ENCODE measurements at places on chromosomes 3 and 15.

DNA sequence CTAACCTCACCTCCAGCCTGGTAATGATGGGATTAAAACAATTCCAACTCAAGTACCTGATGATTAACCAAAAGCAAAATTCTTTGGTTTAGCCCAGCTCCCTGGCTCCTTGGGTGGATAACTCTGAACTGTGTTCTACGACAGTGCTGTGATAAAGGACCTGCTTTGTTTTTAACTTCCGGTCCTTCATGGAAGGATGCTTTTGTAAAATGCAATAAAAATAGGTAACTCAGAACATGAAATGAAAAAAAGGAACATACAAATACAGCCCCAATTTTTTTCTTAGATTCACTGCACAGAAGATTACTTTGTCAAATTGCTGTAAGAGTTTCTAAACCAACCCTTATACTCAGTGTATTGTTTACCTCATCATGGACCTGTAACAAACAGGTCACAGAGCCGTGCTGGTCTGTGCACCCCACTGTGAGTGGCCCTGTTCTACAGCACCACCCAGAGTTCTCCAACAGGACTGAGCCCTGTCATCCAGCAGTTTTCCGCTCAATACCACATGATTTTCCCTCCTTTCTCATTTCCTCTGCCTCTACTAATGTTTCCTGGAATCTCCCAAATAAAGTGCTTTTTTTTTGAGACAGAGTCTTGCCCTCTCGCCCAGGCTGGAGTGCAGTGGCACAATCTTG, 4.9 kb upstream of the PCYT1A start:
- DNase-seq: no peak

DNA sequence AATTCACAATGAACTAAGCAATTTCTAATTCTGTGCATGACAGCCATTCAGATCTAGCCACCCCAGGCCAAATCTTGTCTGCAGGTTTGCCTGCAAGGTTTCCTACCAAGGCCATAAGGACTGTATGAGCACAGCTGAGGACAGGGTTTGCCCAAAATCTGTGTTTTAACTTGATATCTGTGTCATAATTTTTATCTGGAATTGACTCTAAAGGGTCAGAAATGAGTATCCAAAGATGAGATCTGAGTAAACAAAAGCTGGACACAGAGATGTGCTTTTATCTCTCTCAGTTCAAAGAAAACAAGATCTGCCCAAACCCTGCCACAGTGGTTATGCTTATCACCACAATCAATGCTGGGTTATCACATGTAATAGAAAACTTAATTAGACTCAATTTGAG, 154.6 kb upstream of the COL8A1 start:
- no peak for DNase-seq

- no peak for DNase-seq
These were observed 73.1 kb upstream of the PRTG start for GRCh38 chr15:55816017-55816416.

DNA sequence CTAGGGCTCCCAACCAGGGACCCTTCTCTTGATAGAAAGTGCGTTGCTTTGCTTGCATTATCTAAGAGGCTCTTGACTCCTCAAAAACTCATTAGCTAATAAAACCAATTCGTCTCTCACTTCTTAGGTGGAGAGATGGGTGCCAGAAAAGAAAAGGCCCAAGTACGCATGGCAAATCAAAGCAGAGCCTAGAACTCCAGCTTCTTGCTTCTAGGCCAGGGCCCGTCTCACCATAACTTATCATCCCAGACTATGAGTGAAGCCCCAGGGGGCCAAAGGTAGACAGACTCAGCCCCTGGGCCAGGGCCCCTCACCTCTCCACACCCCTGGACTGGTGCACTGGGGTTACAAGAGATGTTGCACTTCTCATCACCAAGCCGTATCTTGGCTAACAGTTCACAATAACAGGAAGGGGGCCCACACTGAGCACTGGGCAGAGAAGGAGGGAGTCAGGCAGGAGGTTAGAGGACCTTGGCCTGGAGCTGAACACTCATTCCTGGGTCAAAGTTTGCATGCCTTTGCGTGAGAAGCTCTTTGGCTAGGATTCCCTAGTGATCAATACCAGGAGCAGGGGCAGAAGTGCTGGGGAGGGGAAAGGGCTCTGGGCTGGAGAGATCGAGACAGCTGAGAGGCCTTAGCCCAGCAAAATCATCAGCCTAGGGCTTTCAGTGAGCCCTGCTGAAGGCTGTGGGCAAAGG, 5.4 kb upstream of the CYP1A1 start:
- DNase-seq: no peak

DNA sequence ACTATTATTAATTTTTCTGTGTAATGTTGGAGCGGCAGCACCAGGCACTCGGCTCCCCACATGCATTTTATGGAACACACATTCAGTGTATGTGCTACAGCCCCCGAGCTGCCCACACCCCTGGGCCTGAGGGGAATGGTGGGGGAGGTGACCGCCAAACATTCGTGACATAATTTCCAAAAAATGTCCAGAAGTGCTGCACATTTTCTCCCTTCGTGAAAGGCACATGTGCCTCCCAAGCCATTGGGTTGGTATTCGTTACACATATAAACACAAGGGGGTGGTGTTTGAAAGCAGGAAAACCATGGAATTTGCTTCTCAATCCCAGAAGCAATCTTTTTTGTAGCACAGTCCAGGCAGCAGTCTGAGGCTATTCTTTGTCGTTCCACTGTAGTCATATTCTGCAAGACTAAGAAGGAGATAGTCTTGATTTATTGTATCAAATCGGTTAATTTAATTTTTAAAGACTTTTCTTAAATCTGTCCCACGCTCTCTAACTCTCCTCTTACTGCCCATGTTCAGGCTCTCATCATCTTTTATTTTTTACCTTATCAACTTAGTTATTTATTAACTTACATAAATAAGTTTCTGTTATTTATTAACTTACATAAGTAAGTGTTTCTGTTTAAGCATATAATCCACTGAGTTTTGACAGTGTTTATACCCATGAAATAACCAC, 39.2 kb upstream of the POLR2M start:
- no peak for DNase-seq

GRCh38 chr3:128603811-128604775, 46.5 kb downstream of the RPN1 start:
- DNase-seq: no peak

GRCh38 chr3:195767792-195768191, 43.9 kb downstream of the MUC4 start:
- DNase-seq: no peak

GRCh38 chr3:107458871-107459270, 63.9 kb upstream of the BBX start:
- DNase-seq: no peak

GRCh38 chr3:150372320-150372719, 35.8 kb upstream of the TSC22D2 start:
- DNase-seq: no peak

- DNase-seq: peak; percentile 43
These were observed 392.6 kb upstream of the TPM1 start for GRCh38 chr15:62649793-62650420.

- DNase-seq: no peak
These were observed 28.4 kb upstream of the MEF2A start for GRCh38 chr15:99537344-99537743.

- no peak for DNase-seq
These were observed 1462.3 kb upstream of the CADM2 start for GRCh38 chr3:83496462-83496861.

- DNase-seq: no peak
These were observed 254.5 kb upstream of the LYSMD4 start for GRCh38 chr15:99987701-99988100.

DNA sequence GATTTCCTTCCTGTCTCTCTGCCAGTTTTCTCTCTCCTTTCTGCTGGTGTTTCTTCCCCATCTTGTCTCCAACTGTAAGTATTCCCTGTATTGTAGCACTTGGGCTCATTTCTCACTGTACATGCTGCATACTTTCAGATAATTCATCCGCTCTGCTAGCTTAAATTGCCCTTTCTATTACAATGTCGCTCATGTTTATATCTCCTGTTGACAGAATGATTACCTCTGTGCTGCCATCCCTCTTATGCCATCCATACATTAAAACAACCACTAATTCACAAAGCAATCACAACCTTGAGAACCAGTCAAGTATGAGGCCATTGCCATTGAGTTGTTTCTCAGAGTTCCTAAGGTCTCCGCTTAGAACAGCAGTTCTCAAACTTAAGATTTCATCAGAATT, 107.5 kb upstream of the SOX2 start:
- no peak for DNase-seq

DNA sequence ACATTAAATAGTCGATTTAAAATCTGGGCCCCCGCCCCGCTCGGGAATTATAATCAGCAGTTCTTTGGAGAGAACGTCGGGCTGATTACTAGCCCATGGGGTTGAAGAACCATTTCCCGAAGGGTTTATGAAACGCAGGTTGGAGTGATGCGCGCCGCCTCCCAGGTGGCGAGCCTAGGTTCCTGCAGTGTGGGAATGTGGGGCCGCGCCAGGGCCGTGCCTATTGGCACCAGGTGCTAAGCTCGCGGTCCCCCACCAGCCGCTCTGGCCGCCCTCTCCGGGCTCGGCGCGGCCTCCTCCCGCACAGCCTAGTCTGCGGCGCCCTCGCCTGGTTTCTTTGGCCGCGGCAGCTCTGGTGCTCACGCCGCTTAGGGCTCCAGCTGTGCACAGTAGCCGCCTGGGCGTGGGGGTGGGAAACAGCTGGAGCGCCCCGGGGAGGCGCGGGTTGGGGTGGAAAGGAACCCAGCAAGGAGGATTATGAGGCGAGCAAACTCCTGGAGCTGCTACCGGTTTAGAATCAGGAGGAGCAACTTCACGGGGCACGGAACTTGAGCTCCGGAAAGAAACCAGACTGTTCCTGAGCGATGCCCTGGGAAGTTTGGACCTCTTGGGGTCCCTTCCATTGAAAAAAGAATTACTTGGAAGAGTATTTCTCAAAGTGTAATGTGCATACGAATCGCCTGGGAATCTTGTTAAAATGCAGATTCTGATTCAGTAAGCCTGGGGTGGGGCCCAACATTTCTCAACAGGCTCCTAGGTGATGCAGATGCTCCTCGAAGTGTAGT, 5.6 kb upstream of the MECOM start:
- peak; percentile 73 for DNase-seq

DNA sequence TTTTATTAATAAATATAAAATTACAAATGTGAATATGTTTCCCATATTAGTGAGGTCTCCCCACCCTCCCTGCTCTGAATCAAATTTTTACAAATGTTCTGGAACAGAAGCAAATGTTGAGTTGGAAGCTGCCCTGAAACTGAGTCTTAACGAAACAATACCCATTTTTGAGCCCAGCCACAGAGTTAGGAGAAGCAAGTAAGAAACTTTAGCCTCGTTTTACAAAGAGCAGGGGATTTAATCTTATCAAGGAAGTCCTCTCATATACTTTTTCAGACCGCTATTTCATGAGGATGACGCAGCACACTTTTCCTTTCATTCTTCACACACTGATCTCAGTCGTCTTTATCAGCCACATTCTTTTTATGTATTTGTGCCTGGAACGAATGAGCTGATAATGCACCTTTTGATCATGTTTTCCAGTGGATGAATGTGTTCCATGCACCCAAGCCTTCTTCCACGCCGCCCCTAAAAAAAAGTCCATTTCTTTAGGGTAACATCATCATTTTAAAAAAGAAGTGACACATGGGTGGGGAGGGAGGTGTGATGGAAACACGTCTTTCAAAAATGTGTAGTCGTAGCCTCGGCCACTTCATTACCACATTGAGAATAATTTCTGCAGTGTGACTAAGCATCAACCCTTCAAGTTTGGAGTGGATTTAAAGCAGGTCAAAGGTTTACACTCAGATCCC, 48.1 kb downstream of the SETMAR start:
- peak; percentile 49 for DNase-seq

DNA sequence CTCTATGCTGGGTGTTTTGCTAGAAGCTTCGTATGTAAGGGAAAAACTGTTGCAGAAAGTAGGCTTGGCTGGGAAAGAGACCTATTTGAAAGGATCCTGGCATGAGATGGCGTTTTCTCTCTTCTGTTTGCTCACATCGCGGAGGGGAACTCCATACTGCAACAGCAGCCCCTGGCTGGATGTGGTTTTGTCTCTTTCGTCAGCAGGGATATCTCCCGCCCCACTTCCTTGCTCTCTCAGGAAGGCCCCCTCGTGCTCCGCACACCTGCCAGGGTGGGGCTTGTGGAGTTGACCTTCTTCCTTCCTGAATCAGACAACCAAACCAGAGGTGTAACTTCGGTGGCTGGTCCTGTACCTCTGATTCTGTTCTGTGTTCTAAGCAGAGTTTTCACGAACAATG, 26.4 kb upstream of the MYZAP start:
- DNase-seq: peak; percentile 28

- DNase-seq: no peak
These were observed 151.5 kb downstream of the DPH6 start for GRCh38 chr15:35394416-35394815.

DNA sequence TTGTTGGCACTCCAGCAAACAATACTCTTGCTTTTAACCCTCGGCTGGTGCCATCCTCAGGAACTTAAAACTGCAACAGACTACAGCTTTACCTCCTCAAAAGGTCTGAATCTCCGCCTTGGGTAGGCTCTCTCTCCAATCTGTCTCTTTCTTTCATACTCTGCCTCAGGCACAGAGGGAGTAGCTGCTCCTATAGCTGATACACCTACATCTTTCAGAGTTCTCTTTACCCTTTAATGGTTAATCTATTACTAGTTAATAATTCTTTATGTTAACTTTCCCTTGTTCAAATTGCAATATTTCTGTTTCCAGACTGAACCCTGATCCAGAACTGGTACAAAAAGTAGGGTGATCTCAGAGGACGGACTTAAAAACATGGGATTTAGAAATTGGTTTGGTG, 66.2 kb downstream of the MAP4 start:
- no peak for DNase-seq

GRCh38 chr15:90807786-90808086, 60.7 kb upstream of the FURIN start:
- DNase-seq: no peak

- peak; percentile 19 for DNase-seq
These were observed 130.6 kb upstream of the MEF2A start for GRCh38 chr15:99435113-99435695.

All from stimulated activated CD8-positive, alpha-beta memory T cell treated with anti-CD3 and anti-CD28 coated beads, Interleukin-4, amount 100 ng/mL, for 48 hours (primary cell).